ENCODE measurements at places on chromosomes 7 and 10. TPM values are rescaled to one million over a fixed set of nuclear protein-coding genes. Genes with fewer than 3 reads are reported as not detected.
A peak's percentile ranks its signal among the peaks of the same experiment; 100 is the strongest.

RADIL gene
- total RNA-seq: 8.3 TPM

CYP17A1 gene
- not detected for total RNA-seq

GSTO2 gene
- total RNA-seq: 5.6 TPM

- DNase-seq: no peak
- no peak overlapping the region for H3K4me3 ChIP-seq
- H3K27me3 ChIP-seq: no peaks in the 10 kb centered on the region
- no peaks in the 10 kb centered on the region for H3K4me1 ChIP-seq
- H3K36me3 ChIP-seq: no peaks in the 10 kb centered on the region
Observed at GRCh38 chr7:134534633-134535032, 7.3 kb downstream of the AKR1B10 start.

DNA sequence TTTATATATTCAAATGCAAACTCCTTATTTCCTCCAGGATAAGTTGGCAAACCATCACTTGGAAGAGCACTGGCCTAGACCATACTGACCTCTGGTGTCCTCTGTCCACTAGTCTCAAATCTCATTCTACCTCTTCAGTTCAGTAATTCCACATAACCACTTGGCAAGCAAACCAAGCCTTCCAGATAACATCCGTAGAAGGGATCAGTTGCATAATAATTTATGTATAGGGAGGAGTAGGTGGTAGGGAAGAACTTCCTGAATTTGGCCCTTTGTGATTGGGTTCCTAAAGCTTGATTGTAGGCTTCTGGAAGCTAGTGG is 55.0 kb downstream of the WAC start:
- no peak overlapping the region for H3K4me3 ChIP-seq
- DNase-seq: no peak
- no peaks in the 10 kb centered on the region for H3K27me3 ChIP-seq

- no peak for DNase-seq
- no peak overlapping the region for H3K4me3 ChIP-seq
- no peak overlapping the region for H3K27ac ChIP-seq
- no peaks in the 10 kb centered on the region for H3K27me3 ChIP-seq
Observed at GRCh38 chr7:53383131-53383530, 347.7 kb downstream of the POM121L12 start.

DNA sequence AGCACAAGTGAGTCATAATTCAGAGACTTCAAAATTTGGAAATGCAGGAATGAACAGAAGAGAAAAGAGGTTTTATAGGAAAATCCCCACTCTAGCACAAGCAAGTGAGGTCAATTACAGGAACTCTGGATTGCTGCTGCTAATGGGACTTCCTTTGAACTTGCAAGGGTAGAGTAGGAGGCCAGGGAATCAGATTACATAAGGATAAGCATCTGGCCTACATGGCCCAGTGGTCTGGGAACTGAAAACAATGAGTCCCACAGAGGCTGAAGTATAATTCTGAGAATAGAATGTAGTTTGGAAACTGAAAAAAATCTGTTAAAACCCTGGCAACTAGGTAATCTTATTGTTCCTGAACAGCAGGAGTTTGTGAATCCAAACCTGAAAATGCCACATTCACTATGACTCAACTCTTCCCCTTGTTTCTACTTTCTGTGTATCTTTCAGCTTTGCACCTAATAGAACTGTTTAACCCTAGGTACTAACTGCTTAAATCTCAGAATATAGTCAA is 66.5 kb downstream of the CTNNA3 start:
- H3K4me1 ChIP-seq: no peaks in the 10 kb centered on the region
- H3K27me3 ChIP-seq: no peaks in the 10 kb centered on the region
- H3K36me3 ChIP-seq: no peaks in the 10 kb centered on the region
- H3K4me3 ChIP-seq: no peak overlapping the region
- H3K27ac ChIP-seq: no peak overlapping the region

DNA sequence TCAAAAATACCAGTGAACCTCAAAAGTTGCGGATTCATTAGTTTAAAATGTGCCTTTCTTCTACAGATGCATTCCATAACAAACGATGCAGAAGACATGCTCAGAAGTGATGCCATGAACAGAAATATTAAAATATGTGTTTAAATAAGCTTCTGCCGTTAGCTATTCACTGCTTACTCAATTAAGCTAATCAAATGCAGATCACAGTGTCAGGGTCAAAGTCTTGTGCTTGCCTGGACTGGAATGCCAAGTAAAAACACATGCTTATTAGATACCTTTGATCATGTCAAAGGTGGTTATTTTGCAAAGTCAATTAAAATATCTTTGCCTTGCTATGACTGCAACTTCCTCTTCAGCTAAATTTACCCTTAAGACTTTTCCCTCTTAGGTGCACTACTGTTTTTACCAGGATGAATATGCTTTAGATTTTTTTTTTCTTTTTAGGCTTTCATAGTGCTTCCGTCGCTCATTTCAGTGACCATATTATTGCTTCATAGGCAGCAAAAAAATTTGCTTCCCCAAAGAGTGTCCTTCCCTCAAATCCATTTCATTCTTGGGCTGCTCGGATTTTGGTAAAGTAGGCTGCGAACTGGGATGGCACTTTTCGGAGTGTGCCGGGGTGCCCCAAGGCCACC is 905 bp downstream of the ASB13 start:
- H3K27ac ChIP-seq: peak overlapping the region; percentile 66
- H3K4me3 ChIP-seq: peak overlapping the region; percentile 80

DNA sequence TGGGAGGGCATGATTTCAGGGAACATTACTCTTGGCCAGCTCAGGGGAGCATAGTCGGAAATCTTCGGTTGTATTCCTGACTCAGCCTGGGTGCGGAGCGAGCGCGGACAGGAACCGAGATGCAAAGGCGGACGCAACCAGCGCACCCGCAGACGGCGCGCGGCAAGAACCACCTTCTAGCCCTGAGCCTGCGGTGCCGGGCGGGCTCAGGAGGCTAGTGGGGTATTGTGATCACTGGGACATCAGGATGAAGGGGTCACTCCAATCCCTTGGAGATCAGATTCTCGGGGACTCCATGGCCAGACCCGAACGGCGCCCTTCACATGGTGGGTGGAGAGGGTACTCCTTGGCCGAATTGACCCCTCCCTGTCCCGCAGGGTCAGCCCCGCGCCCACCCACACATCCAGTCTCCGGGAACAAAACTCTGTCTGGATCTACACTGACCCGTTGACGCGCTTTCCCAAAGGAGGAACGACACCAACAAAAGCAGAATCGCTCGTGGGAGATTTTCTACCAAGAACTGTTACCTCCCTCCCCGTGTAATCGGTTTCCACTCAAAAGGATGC is 730.5 kb downstream of the ZWINT start:
- no peak for DNase-seq
- peak overlapping the region; percentile 18 for H3K4me3 ChIP-seq
- H3K27ac ChIP-seq: no peak overlapping the region
- H3K36me3 ChIP-seq: no peaks in the 10 kb centered on the region
- H3K4me1 ChIP-seq: no peaks in the 10 kb centered on the region
- no peaks in the 10 kb centered on the region for H3K27me3 ChIP-seq

DNA sequence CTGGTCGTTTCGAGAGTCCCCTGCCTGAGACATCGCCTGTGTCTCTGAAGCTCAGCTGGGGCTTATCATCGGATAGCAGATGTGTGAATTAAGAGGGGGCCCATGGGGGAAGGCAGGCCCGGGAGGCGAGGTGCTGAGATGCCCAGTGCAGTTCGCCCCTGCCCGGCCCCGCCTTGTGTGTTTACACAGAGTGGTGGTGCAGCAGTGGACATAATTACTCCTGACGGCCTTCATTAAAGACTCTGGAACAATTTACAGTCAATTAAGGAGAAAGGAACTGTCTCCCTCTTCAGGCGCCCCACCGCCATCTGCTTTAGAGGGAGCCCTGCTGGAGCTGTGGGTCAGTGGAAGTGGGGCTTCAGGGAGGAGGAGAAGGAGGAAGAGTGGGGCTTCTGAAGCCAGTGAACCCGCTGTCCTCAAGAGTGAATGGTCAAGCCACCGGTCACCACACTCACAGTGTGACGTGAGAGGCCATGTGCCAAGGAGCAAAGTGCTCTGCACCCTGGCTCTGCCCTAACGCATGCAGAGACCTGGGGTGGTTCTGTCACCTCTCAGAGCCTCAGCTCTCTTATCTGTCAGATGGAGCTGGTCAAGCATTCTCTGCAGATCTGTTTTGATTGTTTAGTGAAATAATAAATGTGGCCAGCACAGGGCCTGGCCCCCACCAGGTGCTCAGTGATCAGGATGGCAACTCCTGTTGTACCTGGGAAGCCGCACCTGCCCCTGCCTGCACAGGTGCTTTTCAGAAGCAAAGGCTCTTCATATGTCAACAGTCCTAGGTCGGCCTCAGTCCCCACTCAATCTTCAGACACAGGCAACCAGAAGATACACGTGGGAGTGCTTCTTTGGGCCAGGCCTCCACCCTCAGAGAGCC is 65.6 kb downstream of the CDH23 start:
- H3K27me3 ChIP-seq: no peaks in the 10 kb centered on the region
- H3K36me3 ChIP-seq: no peaks in the 10 kb centered on the region
- DNase-seq: no peak
- H3K4me3 ChIP-seq: no peak overlapping the region
- no peak overlapping the region for H3K27ac ChIP-seq

GRCh38 chr7:123746931-123747488 is 1.8 kb downstream of the WASL start:
- H3K36me3 ChIP-seq: no peaks in the 10 kb centered on the region
- H3K4me1 ChIP-seq: no peaks in the 10 kb centered on the region
- no peaks in the 10 kb centered on the region for H3K27me3 ChIP-seq
- H3K27ac ChIP-seq: peak overlapping the region; percentile 98
- DNase-seq: no peak

All from uterus (tissue), 4 donors.